ENCODE measurements at places on chromosomes 3 and 15. TPM values are rescaled to one million over a fixed set of nuclear protein-coding genes. Genes with fewer than 3 reads are reported as not detected.

GRCh38 chr3:127349501-127350171 lies 61.8 kb upstream of the PRR20G start:
- no peaks in the 10 kb centered on the region for H3K4me1 ChIP-seq
- DNase-seq = no peak
- no peak overlapping the region for H3K27ac ChIP-seq
- no peaks in the 10 kb centered on the region for H3K36me3 ChIP-seq
- no peaks in the 10 kb centered on the region for H3K27me3 ChIP-seq
- no peak overlapping the region for H3K4me3 ChIP-seq

The GRAMD1C gene
- not detected for total RNA-seq

The ALPK3 gene
- 0.09 TPM for total RNA-seq

DNA sequence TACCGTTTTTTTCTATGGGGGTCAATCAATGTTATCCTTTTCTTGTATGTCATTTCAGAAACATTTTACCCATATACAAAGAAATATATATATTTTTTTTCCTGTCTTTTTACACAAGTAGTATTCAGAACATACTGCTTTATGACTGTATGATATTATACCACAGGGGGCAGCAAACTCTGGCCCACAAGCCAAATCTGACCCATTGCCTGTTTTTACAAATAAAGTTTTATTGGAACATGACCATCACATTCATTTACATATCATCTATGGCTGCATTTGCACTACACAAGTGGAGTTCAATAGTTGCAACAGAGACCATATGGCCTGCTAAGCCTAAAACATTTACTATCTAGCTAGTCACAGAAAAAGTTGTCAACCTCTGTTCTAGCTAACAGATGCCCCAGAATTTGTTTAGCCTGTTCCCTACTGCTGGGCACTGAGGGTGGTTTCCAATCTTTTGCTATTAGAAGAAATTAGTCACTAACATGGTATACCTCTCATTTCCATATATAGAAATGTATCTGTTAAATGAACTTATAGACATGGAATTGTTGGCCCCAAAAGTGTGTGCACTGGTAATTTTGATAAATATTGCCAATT lies 57.7 kb downstream of the BFSP2 start:
- H3K4me1 ChIP-seq = peaks cover 12% of the 10 kb centered on the region
- H3K4me3 ChIP-seq = no peak overlapping the region
- H3K36me3 ChIP-seq = no peaks in the 10 kb centered on the region
- H3K27ac ChIP-seq = no peak overlapping the region
- no peaks in the 10 kb centered on the region for H3K27me3 ChIP-seq

- no peaks in the 10 kb centered on the region for H3K27me3 ChIP-seq
- peak overlapping the region; percentile 68 for H3K4me3 ChIP-seq
Measured at GRCh38 chr15:94298364-94298763, 67.0 kb downstream of the MCTP2 start.

DNA sequence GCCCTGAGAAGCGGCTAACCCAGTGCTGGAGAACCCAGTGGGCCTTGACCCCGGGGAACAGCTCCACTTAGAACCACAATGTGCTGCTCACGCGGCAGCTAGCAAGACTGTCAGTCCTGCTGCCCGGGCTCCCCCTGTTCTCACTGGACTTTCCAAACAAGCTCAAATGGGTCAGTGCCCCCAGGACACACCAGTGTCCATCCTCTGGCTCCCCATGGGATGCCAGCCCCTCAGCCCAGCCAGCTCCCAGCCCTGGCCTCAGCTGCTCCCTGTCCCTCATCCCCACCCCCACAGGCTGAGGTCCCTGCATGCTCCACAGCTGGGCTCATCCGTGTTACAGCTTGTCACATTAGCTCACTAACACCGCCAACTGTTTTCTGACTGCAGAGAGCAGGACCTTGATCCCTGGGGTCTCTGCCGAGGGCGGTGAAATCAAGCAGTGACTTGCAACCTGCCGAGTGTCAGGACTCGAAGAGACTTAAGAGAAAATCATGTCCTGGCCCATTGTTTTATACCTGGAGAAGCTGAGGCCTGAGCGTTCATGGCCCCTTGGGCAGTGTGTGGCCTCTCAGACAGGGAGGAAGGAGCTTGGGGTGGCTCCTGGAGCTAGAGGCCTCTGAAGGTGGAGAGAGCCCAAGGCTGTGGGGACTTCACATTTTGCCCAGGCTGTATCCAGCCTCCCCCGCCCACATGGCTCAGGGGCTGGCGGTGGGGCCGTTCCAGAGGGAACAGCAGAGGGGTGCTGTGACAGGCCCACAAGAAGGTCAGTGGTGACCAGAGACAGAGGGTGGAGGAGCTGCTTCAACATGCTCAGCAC lies 157.5 kb downstream of the MEGF11 start:
- no peaks in the 10 kb centered on the region for H3K36me3 ChIP-seq
- DNase-seq = no peak
- no peak overlapping the region for H3K4me3 ChIP-seq

The ILDR1 gene
- 0.16 TPM for total RNA-seq

The ZPLD1 gene
- total RNA-seq = not detected

DNA sequence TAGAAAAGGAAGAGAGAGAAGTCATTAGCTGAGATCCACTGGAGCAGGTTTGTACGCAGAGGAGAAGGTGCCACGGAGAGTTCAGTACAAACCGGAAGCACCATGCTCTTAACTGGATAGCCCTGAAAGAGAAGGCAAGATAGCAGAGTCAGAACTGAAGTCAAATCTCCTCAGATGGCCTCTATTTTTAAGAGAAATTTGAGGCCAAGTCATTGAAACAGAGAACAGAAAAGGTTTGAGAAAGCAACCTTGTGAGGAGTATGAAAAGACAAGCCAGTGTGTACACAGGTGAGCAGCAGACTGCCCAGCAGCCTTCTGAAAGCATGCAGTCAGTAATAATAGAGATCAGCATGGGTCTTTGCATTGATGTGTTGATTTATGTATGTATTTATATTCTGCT lies 66.1 kb upstream of the SPRED1 start:
- H3K27me3 ChIP-seq = peaks cover 6% of the 10 kb centered on the region
- H3K27ac ChIP-seq = no peak overlapping the region
- no peaks in the 10 kb centered on the region for H3K4me1 ChIP-seq
- H3K36me3 ChIP-seq = no peaks in the 10 kb centered on the region
- no peak for DNase-seq

DNA sequence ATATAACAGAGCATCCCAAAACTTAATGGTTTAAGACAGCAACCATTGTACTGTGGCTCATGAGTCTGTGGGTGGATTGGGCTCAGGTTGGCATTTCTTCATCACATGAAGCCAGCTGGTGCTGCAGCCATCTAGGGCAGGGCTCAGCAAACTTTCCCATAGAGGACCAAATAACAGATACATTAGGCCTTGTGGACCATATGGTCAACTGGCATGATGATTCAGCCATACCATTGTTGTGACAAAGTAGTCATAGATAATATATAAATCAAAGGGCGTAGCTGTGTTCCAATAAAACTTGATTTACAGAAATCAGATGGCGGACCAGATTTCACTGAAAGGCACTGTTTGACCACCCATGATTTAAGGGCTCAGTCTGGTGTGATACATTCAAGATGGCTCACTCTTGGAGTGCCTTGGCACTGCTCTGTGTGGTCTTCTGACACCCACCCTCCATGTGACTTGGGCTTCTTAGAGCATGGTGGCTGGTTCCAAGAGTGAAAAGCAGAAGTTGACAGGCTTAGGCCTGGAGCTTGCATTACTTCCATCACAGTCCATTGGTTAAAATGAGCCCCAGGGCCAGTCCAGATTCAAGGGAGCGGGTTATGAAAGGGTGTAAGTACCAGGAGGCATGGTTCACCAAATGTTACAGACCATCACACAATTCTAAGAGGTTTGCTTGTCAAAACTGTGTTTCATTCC lies 40.8 kb upstream of the BHLHE40 start:
- H3K27ac ChIP-seq = no peak overlapping the region
- DNase-seq = peak; percentile 52
- H3K4me3 ChIP-seq = no peak overlapping the region

Data from activated CD4-positive, alpha-beta T cell treated with anti-CD3 and anti-CD28 coated beads, Interleukin-2, amount 10 ng/mL, durations not matched to agents 24 days and 14 days (primary cell).